ENCODE measurements at places on chromosomes 2 and 18.

DNA sequence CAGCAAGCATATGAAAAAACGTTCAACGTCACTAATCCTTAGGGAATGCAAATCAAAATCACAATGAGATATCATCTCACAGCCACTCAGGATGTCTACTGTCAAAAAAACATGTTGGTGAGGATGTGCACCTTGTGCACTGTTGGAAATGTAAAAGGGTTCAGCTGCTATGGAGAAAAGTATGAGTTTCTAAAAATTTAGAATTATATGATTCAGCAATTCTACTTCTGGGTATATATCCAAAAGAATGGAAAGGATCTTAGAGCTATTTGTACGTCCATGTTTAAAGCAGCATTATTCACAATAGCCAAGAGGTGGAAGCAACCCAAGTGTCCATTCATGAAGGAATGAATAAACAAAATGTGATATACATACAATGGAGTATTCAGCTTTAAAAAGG, 50.0 kb downstream of the CFAP210 start:
- no peak for DNase-seq

DNA sequence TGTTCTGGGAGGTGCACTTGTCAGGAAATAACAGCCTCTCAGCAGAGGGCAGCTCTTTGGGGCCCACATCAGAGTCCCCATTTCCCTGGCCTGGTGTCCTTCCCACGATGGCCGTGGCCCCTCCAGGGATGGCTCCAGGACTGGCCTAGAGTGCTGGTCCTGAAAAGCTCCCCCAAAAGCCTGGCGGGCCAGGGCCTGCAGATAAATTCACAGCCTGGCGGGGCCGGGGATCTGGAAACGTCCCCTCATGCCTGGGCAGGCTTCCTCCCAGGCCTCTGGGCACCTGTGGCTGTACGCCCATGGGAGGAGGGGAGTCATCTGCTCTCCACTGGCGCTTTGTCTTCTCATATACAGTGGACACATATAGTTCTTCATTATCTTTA, 52.6 kb upstream of the HS6ST1 start:
- no peak for DNase-seq

DNA sequence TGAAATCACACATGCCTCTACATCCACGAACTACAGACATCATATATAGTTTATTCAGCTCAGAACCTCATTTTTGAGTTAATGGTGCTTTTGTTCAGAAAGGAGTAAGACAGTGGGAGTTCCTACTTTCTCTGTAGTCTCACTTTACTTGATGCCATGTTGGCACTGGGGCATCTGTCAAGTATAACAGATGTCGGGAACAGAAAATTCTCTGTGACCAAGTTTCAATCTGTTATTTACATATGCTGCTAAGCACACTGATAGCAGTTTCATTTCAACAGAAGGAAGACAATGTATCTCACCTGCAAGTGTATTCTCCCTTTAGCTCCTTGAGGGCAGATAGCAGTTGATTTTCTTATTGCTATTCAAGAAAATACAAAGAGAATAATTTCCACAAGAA, 774.1 kb downstream of the METTL4 start:
- DNase-seq: no peak

DNA sequence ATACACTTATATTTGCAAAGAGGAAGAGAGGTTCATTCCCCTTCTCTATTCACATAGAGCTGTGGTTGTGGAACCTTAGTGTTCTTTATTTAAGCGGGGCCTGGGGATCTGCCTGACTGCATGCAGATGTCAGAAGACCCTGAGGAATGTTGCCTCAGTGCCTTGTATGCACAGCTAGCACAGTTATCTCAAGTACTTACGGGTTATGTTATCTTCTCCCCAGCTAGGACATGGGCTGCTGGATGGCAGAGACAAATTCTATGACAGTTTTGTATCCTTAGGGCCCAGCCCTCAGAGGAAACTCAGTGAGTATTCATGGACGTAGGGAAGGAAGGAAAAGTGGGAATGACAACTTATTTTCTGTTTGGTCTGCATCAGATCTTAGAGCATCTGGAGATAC, 37.7 kb upstream of the RTN4 start:
- no peak for DNase-seq
